ENCODE measurements at places on chromosomes 3 and 15.

GRCh38 chr15:78061963-78062427 lies 15.5 kb downstream of the TBC1D2B start:
- no peak for DNase-seq

DNA sequence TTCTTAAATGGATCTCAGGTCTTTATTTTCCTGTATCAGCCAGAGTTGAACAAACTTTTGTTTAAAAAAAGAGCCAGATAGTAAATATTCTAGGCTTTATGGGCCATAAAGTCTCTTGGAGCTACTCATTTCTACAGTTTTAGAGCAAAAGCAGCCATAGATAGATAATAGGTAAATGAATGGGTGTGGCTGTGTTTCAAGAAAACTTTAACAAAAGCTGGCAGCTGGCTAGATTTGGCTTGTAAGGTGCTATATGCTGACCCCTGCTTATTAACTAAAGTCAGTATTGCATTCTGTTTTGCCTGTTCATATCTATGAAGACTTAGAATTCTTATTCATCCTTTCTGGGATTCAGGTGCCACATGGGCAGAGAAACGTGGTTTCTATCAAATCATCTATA lies 29.0 kb downstream of the MFN1 start:
- DNase-seq, result no peak

GRCh38 chr3:117927825-117928224 lies 1106.8 kb downstream of the IGSF11 start:
- no peak for DNase-seq

DNA sequence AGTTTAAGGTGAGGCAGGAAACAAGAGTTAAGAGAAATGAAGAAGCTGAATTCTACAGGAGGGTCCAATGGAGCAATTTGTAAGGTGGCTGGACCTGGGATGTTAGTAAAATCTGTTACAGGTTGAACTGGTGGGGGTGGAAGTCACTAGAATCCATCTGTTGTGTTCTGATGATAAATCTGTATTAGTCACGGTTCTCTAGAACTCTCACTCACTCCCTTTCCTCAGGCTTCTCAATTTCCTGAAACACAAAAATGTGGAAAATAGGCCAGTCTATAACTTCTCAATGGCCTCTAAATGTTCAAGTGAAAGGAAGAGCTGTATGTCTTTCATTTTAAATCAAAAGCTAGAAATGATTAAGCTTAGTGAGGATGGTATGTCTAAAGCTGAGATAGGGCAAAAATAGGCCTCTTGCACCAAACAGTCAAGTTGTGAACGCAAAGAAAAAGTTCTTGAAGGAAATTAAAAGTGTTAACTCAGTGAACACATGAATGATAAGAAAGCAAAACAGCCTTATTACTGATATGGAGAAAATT lies 180.2 kb upstream of the CBLB start:
- DNase-seq, result no peak

- DNase-seq, result no peak
Measured at GRCh38 chr3:57206423-57206822, 6.6 kb upstream of the HESX1 start.

- DNase-seq, result no peak
Measured at GRCh38 chr15:85010386-85011159, 28.9 kb downstream of the PDE8A start.

DNA sequence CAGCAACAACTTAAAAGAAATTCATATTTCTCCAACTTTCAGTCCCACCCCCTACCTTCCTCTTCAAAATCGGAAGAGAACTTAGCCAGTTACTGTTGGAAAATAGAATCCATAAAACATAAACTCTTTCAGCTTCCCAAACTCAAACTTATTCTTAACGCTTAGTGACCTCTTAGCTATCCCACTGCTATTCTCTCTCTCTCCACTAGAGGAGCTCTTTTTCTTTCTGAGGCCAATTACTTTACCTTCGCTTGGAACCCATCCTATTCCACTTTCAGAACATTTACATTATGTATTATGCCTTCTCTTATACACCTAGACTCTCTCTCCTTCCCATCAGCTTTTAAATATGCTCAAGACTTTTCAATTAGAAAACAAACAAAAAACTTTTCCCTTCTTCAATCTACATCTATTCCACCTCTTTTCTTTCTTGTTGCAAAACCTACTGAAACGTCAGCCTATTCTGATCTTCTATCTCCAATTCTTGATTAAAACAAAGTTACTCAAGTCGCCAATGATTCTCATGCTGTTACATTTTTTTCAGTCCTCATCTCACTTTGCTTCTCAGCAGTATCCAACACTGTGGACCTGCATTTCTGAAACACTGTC lies 13.4 kb upstream of the GHSR start:
- DNase-seq, result peak; percentile 55

DNA sequence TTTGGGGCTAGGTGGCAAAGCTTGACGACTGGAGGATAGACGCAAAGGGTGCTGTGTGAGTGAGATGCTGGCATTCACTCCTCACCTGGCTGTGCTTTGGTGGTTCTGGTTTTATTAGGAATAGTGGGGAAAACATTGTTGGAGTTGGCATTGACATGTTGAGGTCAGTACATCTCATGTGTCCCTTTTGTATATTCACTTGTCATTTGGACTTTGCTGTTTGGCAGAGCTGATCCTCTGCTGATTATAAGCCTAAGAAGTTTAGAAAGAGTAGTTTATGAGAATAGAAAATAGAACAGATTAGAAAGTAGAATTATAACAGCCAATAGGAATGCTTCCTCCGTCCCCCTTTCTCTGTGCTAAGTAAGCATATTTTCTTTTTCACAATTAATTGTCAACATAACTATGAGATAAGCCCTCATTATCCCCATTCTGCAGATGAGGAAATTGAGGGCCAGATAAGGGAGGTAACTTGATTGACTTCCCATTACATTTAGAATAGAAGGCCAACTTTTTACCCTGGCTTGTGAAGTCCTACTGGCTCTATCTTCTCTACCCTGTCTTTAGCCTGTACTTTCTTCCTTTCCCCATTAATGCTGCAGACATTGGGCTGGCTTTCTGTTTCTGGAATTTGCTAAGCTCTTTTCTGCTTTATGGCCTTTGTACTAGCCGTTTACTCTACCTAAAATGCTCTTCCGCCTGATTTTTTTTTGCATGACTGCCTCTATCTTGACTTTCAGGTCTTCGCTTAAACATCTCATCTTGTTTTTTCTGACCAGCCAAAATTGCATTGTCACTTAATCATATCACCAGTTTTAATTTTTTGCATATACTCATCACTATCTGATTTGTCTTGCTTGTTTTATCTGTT lies 12.8 kb downstream of the ITPR1 start:
- no peak for DNase-seq

GRCh38 chr3:147529551-147529950 lies 120.4 kb downstream of the ZIC1 start:
- no peak for DNase-seq

DNA sequence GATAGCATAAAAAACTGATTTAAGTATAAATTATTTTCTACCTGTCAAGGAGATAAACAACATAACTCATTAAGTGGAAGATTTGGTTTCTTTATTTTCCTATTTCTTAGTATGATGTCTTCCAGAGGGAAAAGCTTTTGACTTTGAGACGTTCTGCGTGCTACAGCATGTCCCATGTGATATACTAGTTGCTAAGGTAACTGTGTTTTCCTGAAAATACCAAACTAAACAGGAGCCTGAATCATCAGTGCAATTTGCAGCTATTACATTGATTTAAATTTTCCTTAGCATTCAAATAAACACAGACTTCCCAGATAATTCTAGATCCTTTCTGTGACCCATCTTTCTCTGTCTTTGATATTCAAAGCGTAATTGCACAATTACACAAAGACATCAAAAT lies 117.7 kb upstream of the P2RY1 start:
- no peak for DNase-seq

DNA sequence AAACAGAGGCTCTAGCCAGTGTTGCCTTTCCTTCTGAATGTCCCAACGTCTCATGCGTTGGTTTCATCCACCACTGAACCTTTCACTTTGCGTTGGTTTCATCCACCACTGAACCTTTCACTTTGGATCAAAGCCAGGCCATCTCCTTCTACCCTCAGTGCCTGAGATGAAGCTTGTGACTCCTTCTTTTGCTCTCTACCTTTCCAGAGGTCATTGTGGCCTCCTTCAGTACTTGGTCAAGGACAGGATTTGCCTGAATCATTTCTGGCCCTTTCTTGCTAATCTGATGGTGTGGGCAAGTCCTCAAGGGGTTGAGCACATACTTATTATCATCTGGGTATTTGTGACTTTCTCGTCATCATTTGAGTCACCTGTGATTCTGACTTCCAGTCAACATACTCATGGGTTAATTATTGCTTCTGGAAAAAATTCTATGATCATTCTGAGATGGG lies 50.0 kb downstream of the SELENOT start:
- no peak for DNase-seq

DNA sequence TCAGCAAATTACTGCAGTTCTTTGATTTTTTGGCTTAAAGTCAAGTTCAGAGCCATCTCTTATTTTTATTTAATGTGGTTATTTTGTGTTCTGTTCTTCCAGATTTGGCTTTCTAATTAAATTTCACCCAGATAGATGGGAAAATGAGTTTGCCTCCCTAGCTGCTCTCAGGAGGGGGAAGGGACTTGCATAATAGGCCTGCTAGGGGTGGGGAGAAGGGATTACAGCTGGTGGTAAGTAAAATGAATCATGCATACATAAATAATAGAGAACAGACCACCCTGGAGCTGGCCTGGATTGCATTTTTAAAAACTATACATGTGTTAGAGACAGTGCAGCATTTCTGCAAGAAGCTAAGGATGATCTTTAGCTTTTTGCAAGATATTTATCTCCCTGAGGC lies 3.9 kb upstream of the PXYLP1 start:
- DNase-seq, result no peak

DNA sequence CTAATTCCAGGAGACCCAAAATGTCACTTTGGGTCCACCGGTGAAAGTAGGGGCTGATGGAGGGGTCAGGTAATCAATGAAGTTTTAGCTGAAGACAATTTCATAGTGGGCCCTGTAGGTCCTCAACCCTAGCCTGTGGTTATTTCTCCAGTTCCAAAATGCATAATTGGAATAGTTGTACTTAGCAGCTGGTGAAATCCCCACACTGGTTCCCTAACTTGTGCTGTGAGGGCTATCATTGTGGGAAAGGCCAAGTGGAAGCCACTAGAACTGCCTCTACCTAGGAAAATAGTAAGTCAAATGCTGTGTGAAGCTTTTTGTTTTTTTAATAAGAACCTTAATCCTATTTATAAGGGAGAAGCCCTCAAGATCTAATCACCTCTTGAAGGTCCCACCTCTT lies 193.7 kb upstream of the AZI2 start:
- DNase-seq, result no peak

DNA sequence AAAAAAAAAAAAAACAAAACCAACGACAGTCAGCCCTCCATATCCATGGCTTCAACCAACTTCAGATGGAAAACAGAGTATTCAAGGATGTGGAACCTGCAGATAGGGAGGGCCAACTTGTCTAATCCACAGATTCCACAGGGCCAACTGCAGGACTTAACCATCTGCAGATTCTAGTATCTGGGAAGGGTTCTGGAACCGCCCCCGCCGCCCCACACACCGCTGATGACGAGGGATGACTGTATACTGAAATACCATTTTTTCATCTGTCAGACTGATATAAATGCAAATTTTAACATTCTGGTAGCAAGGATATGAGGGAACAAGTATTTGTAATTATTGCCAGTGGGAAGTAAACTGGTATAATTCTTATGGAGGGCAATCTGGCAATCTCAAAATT lies 29.5 kb downstream of the ADPGK start:
- no peak for DNase-seq

DNA sequence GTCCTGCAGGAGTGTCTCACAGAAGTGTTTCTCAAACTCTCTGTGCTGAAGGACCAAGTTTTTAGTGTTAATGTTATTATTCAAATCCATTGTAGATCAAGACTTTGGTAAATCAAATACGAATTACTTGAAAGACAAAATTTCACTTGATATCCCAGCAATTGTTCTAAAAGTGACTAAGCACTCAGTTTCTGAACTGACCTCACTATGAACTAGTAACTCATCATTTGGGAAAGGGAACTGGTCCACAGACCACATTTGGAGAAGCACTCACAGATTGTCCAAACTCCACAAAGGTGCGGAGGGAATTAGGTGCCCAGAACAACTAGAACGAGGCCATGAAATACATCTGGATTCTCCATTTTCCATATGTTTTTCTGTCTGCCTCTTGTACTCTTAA lies 25.6 kb downstream of the FAM43A start:
- no peak for DNase-seq

- DNase-seq, result no peak
Measured at GRCh38 chr3:187767266-187768012, 22.2 kb upstream of the BCL6 start.

GRCh38 chr3:8727605-8728512 lies 5.7 kb upstream of the CAV3 start:
- no peak for DNase-seq

- DNase-seq, result no peak
Measured at GRCh38 chr15:48559285-48559684, 86.2 kb downstream of the FBN1 start.

DNA sequence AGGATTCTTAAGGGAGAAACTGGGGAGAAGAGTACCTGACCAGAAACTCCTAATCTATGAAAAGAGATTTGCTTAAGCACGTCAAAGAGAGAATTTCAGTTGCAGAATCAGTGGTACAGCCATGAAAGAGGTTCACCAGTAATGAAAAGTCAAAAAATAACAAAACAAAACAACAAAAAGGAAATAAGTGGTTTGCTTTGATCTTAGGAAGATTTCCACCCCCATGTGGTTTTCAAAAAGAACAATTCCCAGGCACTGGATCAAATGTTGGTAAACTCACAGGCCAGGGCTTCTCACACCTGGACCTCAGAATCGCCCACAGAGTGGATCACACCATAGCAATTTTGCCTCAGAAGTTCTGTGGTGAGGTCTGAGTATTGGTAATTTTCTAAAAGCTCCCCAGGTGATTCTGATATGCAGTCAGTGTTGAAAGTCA lies 67.5 kb downstream of the TMEM39A start:
- DNase-seq, result no peak

DNA sequence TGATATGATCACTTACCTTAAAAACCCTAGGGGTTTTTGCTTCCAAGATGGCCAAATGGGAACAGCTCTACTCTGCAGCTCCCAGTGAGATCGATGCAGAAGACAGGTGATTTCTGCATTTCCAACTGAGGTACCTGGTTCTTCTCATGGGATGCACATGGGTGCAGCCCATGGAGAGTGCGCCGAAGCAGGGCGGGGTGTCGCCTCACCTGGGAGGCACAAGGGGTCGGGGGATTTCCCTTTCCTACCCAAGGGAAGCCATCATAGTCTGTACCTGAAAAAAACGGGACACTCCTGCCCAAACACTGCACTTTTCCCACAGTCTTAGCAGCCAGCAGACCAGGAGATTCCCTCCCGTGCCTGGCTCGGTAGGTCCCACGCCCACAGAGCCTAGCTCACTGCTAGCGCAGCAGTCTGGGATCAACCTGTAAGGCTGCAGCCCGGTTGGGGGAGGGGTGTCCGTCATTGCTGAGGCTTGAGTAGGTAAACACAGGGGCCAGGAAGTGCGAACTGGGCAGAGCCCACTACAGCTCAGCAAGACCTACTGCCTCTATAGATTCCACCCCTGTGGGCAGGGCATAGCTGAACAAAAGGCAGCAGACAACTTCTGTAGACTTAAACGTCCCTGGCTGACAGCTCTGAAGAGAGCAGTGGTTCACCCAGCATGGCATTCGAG lies 78.6 kb downstream of the CTNNB1 start:
- no peak for DNase-seq
